ENCODE measurements at places on chromosomes 6 and 20.

GRCh38 chr6:118309337-118310093 is 238.6 kb upstream of the PLN start:
- no peak for DNase-seq

- no peak for DNase-seq
Measured at GRCh38 chr6:98590997-98591396, 243.4 kb upstream of the POU3F2 start.

GRCh38 chr20:63911176-63911575 is 16.2 kb downstream of the DNAJC5 start:
- DNase-seq, result no peak

DNA sequence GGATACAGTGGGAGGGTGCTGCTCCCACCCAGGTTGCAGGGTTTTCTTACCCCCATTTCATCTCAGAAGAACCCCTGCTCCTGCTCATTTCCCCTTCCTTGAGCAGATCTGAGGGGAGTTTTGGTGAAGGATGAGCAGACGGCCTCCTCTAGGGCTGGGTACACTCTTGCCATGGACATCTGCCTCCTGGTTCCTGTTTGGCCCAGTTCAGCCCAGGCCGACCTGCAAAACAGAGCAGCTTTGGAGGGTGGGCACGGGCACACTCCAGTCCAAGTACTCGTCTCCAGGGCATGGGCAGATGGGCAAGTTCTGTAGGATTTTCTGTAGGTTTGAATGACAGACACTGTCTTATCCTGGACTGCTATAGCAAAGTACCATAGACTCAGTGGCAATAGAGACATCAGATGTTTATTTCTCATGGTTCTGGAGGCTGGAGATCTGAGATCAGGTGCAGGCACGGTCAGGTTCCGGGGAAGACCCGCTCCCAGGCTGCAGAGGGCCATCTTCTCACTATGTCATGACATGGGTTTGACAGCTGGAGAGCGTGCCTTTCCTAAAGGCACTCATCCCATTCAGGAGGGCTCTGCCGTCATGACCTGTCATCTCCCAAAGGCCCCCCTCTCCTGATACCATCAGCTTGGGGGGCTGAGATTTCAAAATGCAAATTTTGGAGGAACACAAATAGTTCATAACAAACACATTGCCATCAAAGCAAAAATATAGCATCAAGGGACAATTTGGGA is 6.2 kb downstream of the NPBWR2 start:
- no peak for DNase-seq

DNA sequence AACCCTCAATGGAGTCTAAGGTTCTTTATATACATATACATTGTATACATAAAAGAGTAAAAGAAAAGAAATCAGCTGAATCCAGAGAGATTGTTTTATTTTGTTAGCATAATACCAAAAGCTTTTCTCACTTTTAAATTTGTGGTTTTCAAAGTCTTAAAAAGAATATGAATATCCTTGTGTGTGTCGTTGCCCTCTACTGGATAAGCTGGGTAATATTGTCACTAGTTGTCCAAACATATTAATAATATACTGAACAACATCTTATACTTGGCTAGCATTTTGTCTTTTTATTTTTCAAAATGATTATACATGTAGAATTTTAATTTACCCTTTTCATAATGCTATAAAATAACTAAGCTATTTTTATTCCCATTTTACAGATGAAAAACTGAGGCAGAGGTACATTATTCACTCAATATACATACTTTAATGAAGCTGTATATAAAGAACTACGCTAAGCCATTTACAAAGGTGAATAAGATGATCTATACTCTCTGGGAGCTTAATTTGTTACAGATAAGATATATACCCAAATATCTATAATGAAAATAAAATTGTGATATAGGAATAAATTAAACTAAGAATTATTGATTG is 531.7 kb downstream of the TFAP2B start:
- DNase-seq, result no peak

DNA sequence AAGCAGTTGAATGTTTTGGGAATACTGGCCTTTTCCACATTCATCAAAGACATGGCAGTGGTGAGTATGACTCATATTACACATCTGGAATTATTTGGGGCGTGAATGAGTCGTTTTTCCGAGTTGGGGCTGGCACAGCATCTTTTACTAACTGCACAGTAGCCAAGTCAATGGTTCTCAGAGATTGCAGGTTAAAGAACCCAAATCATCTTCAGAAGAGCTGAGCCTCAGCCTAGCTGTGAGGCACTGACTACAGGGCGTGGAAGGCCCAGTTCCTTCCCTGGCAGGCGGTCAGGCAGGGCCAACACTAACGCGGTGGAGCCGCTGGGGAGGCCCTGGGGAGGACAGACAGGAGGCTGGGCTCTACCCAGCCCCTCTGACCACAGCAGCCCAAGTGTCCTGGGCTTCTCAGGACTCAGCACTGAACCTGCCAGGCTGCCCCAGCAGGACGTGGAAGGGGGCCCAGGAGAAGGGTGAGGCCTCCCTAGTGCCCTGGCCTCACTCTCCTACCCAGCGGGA is 20.1 kb upstream of the HELZ2 start:
- no peak for DNase-seq

All from endothelial cell (in vitro differentiated cells).